Activated naive CD4-positive, alpha-beta T cell treated with anti-CD3 and anti-CD28 coated beads, Interleukin-2, amount 50 U/mL, for 72 hours (primary cell): ENCODE measurements at places on chromosomes 1 and 21.

GRCh38 chr1:112502826-112503225, 5.9 kb upstream of the WNT2B start:
- no peak for DNase-seq

DNA sequence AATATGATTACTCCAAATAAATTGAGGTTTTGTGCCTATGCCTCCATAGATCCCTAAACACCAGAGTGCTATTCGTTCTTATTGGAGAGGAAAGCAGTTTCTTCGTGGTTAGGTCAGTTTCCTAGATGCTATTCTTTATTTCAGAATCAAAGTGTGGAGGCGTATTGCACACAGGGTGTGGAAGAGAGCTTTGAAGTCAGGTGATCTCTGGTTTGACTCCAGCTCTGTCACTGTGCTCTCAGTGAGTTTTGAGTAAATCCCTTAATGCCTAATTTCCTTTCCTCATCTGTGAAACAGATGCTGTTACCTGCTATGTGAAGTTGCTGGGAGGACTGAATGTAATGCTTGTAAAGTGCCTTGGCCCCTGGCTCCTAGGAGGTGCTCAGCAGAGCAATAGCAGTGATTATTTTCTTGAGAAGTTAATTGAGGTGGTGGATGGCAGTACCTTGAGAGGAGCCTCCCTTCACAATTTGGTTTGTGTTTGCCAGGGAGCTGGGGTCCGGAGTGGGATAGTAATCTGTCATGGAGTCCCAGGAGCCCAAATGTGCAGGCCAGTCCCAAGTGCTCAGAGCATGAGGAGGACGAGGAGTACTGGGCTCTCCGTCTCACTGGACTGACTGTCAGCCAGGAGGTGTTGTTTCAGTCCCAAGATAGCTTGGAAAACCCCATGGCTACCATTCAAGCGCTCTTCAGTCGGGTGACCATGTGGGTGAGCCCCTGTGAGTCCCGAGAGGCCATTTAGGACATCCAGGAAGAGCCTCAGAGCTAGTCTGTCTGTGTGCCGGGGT, 14.9 kb downstream of the NTPCR start:
- DNase-seq: no peak

DNA sequence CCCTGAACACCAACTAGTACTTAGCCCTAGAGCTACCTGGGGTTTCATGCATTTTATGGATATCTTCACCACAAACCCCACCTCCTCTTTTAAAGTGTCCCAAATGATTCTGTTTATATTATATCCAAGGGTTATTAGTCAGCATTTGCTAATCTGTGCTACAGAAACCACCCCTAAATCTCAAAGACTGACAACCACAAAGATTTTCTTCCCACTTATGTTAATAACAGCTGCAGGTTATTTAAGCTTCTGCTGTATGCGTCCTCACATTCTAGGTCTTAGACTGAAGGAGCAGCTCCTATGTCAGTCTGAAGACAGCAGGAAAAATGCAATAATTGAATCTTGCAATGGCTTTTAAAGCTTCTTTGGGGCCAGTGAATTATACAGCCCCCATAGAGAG, 11.2 kb upstream of the PHC2 start:
- DNase-seq: no peak

GRCh38 chr1:202187041-202187671, 6.4 kb upstream of the LGR6 start:
- no peak for DNase-seq

- DNase-seq: no peak
Observed at GRCh38 chr21:14850394-14850793, 214.4 kb downstream of the NRIP1 start.

- no peak for DNase-seq
Observed at GRCh38 chr1:67316180-67316902, 8.7 kb downstream of the IL12RB2 start.

DNA sequence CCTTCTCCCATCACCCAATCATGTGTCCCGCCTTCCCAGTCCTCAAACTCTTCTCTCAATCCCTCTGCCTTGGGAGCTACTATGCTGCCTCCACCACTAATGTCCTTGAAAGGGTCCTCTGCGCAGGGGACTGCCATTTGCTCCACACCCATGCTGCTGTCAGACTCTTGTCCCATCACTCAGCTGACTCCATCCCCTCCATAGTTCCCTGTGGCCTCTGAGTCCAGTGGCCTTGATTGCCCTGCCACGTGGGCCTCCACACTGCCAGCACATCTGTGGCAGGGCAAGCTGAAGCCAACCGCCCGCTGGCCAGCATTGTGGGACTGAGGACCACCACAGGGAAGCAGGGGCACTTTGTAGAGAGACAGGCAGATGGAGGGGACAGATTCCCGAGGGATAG, 1.3 kb upstream of the TNNT2 start:
- no peak for DNase-seq

- DNase-seq: no peak
Observed at GRCh38 chr1:116521186-116521585, 49.6 kb downstream of the CD58 start.

GRCh38 chr1:231691618-231692259, 65.1 kb downstream of the DISC1 start:
- DNase-seq: no peak
